H54 (cell line): ENCODE measurements at places on chromosomes 13 and 19.

GRCh38 chr13:74891610-74892009 is 590.4 kb downstream of the TBC1D4 start:
- DNase-seq = no peak

DNA sequence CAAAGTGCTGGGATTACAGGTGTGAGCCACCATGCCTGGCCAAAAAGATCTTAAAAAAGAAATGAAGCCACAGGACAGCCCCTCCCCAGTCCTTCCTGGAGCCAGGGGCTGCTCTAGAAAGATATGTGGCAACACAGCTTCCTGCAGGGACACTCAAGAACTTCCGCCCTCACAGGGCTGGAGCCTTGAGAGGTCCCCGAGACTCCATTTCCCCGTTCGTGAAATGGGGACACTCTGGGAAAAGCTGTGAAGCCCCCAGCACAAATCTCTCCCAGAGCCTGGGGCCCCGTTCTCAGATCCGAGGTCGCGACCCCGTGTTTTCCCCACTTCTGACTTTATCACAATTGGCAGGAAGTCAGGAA is 2.5 kb upstream of the GPX4 start:
- DNase-seq = no peak

GRCh38 chr19:39409208-39410016 is 2.8 kb downstream of the ZFP36 start:
- peak; percentile 75 for DNase-seq

- DNase-seq = peak; percentile 51
Measured at GRCh38 chr13:111034811-111035210, 80.3 kb upstream of the ARHGEF7 start.
